Stimulated activated CD4-positive, alpha-beta T cell treated with anti-CD3 and anti-CD28 coated beads, Interleukin-12 subunit alpha, Interleukin-12 subunit beta, amount 100 ng/mL, for 24 hours (primary cell): ENCODE measurements at places on chromosomes 4 and X.

DNA sequence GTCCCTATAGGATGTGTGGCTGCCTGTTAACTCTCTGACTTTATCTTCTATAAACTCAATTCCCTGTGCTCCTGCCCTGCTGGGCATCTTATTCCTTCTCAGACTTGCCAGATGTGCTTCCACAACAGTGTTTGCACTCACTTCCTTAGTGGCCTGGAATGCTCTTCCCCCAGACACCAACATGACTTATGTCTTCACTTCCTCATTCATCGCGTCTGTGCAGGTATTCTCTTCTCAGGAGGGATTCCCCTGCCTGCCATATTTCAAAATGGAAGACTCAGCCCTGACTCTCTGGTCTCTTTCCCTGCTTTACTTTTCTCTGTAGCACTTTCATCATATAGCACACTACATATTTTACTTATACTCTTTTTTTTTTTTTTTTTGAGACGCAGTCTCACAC lies 344.0 kb downstream of the CENPC start:
- no peak for DNase-seq

DNA sequence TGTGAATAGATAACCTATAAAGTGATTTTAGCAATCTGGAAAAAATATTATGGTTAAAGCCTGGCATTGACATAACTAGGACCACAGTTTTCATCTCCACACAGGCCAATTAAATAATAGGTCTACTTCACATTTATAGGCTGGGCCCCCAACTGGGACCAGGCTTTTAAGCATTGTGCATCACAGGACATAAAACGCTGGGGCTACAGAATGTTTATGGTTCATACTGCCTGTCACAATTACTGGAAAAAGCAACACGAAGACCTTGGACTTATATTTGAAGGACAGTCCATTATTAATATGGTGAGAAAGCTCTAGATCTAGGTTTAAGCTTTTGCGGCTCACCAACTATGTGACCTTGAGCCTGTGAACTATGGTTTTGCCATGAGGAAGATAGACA lies 94.2 kb downstream of the MFAP3L start:
- DNase-seq: no peak

DNA sequence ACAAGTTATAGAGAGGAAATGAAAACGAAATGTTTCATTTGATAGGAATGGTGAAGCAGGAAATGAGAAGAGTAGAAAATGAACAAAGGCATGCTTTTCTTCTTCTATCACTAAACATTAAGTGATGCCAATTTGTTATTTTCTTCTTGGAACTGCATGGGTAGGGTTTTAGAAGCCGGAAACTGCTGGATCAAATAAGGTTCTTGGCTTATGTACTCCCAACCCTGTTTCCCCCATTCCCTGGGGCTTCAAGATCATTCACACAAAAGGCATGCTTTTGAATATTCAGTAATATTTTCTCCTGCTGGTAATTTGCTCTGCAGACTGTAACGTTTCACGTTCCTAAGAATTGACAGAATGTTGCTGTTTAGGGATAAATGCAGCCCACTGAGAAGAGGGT lies 224.1 kb downstream of the NLGN4X start:
- no peak for DNase-seq

- no peak for DNase-seq
These were observed 50.9 kb upstream of the PRDX4 start for GRCh38 chrX:23616361-23616760.

GRCh38 chr4:99965674-99966350 lies 15.7 kb upstream of the H2AZ1 start:
- DNase-seq: no peak

DNA sequence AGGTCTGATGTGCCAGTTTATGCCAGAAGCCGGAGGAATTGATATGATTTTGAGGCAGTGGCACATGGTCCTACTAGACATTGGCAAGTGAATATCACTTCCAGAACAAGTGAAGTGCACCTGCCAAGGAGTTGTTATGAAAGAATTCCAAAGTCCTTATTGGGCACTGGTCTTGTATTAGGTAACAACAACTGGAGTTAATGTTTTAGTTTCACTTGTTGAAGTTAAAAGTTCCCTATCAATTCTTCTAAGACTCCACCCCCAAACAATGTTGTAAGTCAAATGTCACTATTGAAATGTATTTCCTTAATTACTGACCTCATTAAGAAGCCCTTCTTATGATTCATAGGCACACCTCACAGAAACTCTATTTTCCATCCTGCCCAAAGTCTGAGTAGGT lies 3.1 kb downstream of the TET2 start:
- no peak for DNase-seq

- no peak for DNase-seq
These were observed 136.0 kb upstream of the NPY2R start for GRCh38 chr4:155072417-155072816.

GRCh38 chr4:114599231-114599902 lies 760 bp downstream of the UGT8 start:
- no peak for DNase-seq

- DNase-seq: no peak
These were observed 71.2 kb upstream of the GRID2 start for GRCh38 chr4:92232566-92232965.

GRCh38 chrX:2561456-2561855 lies 60.7 kb upstream of the DHRSX start:
- no peak for DNase-seq

GRCh38 chr4:3426465-3427133 lies 15.2 kb upstream of the HGFAC start:
- no peak for DNase-seq

GRCh38 chr4:113701169-113701568 lies 60.4 kb downstream of the CAMK2D start:
- no peak for DNase-seq

DNA sequence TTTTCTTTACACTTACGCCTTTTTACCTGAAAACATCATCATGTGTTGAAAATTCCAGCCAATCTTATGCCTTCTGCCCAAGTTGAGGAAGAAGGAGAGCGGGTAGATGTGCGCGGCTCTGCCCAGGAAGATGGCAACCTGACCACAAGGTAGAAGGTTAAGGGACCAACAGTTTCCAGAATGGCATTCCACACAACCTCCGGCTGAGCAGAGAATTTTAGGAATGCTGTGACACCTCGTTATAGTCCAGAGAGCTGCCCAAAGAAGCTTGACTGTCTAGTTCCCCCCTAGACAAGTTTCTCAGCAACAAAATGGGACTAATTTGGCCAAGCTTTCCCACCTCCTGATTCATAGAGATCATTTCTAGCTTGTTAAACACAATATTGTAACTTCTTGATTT lies 75.1 kb downstream of the CHST7 start:
- no peak for DNase-seq

DNA sequence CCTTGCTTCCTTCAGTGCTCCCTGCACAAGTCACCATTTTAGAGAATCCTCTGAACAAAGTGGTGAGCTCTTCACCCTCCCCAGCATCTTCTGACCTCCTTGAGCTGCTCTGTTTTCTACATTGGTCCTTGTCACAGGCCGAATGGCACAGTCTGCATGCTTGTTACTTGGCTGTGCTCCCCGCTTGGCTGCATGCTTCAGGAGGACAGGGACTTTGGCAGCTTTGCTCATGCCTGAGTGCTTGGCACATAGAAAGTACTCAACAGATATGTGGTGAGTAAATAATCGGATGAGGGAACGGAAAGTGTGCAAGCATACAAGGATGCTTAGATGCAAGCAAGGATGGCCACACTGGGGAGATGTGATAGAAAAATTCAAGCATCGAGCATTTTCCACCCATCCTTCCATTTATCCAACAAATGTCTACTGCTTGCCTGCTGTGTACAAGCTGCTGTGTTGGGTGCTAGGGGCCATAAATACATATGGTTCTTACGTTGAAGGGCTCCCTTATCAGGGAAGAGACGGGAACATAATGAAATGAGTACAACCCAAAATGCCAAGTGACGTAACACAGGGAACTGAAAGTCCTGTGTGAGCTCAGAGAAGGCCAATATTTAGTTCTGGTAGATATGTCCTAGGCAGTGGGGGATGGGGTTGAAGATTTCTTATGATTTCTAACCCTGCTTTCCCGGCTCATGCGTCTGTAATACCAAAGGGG lies 31.2 kb downstream of the SLC2A9 start:
- no peak for DNase-seq

DNA sequence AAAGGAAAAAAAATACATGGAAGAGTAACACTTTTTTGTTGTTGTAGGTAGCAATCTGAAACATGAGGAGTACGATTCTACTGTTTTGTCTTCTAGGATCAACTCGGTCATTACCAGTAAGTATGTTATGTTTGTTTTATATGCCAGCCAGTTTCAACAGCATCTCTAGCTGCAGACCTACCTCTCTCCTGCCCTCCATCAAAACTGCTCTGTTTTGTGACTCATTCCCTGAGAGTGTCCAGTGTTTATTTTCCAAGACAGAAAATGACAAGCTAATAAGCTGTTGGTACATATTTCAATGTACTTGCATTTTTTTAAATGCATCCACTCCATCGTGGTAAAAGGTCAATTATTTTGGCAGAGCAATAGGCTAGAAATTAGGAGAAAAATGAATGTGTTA lies 347 bp downstream of the AMTN start:
- DNase-seq: no peak

GRCh38 chr4:153151535-153152455 lies 52.4 kb upstream of the TRIM2 start:
- peak; percentile 24 for DNase-seq

- no peak for DNase-seq
These were observed 14.1 kb downstream of the S100G start for GRCh38 chrX:16664074-16664473.

- no peak for DNase-seq
These were observed 151.9 kb upstream of the PLAC1 start for GRCh38 chrX:134810211-134810610.

- DNase-seq: no peak
These were observed 584.0 kb upstream of the TENM3 start for GRCh38 chr4:181659202-181659601.

DNA sequence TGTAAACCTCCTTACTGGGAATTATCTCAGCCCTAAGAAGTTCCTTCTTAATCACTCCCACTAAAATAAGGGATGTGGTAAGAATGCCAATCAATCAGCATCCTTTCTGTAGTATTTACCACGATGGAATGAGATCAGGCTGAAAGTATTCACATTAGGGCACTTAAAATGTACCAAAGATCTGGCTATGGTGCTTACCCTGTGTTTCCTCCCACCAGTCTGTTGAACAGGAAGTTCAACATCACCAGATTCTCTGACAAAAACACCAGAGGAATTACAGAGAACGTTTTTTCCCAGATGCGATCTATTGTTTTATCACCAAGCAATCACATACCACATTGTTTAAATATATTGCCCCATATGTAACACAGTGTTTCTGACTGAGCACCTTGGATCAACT lies 2.1 kb upstream of the CLCN3 start:
- no peak for DNase-seq

GRCh38 chrX:39755143-39756032 lies 342.4 kb downstream of the BCOR start:
- no peak for DNase-seq

DNA sequence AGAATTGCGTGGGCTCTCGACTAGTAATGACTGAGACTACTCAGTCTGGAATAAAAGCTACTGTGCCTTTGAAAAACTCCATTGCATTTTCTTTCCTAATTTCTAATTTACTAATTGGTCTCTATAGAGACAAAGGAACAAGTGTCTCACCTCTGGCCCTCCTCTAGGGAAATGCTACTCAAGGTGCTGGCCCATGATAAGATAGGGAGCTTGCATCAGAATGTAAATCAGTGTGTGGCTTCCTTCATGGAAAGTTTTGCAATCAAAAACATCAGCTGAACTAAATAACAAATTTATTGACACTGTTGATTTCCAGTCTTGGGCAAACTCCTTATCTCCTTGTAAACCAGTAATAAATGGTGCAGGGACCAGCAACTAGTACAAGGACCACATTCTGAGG lies 81.8 kb downstream of the SRPX start:
- DNase-seq: no peak

- DNase-seq: no peak
These were observed 58.2 kb upstream of the DUSP21 start for GRCh38 chrX:44785652-44786051.

- DNase-seq: no peak
These were observed 93.3 kb downstream of the DACH2 start for GRCh38 chrX:86241547-86241946.

GRCh38 chr4:138446456-138446855 lies 204.3 kb upstream of the SLC7A11 start:
- no peak for DNase-seq

DNA sequence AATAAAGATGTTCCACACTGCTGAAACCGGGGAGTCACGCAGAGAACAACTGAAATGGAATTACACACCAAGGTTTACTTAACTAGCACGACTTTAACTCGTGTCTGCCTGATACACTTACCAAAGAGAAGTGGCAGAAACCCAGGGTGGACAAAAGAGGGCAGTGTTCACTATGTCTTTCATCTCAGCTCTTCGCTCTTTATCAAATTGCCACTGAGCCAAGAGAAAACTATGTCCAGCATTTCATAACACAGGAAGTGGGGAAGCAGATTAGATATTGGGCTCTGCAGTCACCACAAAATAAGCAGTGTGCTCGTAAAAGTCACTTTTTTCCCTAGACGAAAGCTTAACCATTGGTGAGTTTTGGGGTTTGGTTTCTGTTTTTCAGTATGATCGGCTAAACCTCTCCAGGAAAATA lies 155.7 kb downstream of the CHIC2 start:
- no peak for DNase-seq

DNA sequence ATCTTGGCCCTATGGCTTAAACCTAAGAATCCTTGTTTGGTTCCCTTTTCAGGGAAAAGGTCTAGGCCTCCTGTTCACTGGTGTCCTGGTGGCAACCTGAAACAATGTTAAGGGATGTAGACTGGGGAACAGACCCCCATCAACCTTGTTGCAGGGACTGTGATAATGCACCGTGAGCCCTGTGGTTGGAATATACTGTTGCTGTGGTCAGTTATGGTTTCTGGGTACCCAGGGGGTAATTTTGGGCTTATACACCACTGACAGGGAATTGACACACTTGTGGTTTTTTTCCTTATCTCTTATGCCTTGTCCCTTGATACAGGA lies 64.0 kb upstream of the WDR1 start:
- DNase-seq: no peak

DNA sequence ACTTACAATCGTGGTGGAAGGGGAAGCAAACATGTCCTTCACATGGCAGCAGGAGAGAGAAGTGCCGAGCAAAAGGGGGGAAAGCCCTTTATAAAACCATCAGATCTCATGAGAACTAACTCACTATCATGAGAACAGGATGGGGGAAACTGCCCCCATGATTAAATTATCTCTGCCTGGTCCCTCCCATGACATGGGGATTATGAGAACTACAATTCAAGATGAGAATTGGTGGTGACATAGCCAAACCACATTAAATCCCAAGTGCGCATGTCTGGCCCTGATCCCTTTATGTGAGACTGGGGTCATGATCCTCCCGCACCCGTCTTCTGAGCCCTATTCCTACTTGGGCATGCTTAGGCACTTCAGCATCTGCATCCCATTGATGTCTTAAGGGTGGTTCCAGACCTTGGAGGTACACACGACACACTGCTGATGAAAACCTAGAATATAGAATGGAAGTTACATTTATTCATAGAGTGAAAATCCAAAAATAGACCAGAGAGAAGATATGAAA lies 116.0 kb downstream of the PTTG2 start:
- DNase-seq: no peak

GRCh38 chr4:36053930-36054329 lies 190.4 kb downstream of the ARAP2 start:
- DNase-seq: no peak
